ENCODE measurements at places on chromosomes 12 and 14.

DNA sequence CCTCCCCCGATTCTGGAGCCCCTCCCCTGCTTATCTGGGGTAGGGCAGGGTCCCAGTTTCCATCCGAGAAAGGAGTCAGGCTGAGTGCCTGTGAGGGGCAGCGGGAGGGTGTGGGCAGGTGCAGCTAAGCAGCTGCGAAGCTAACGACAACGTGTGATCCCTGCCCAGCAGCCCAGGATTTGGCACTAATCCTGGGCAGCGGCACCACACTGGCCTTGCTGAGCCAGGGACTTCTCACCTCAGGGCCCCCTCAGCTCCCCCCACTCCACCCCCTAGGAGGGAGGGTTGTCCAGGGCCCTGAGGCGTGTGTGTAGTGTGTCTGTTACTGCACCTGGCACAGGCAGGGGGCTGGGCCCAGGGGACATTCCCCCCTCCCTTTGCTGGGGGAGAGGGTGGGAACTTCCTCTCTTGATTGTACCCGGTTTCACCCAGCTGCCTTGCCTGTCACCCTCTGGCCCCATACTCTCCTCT is 1.8 kb downstream of the SMIM41 start:
- no peak for DNase-seq

DNA sequence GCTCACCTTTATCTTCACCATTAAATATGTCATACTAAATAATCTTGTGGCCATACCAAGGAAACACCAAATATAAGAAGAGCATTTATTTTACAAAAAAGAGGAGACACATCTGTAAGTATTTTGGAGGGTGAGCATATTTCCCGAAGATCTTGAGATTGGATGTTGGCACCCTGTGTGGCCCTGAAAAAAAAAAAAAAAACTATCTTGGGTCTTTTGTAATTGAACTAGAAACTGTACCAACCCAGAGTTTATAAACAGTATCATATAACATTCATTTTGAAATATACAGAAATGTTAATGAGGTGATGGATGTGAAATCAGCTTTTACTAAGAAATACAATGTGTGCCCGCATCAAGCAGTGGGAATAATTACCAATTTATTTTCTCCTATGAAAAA is 104.0 kb upstream of the FRMD6 start:
- DNase-seq, result no peak

DNA sequence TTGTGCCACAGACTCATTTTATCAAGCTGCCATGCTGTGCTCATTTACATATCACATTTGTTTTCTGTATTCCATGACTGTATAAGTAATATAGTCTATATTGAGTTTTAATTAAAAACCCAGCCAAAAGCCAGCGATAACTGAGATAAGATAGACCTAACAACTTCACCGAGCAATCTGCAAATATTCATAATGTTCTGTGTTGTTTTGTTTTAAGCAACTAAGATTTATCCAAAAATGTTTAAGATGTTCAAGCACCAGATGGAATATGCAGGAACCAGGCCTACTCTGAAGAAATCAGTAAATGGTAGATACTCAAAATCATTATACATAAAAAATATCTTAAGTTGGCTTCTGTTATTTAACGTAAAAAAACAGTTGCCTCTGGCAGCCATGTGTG is 295.3 kb downstream of the ITPR2 start:
- no peak for DNase-seq

DNA sequence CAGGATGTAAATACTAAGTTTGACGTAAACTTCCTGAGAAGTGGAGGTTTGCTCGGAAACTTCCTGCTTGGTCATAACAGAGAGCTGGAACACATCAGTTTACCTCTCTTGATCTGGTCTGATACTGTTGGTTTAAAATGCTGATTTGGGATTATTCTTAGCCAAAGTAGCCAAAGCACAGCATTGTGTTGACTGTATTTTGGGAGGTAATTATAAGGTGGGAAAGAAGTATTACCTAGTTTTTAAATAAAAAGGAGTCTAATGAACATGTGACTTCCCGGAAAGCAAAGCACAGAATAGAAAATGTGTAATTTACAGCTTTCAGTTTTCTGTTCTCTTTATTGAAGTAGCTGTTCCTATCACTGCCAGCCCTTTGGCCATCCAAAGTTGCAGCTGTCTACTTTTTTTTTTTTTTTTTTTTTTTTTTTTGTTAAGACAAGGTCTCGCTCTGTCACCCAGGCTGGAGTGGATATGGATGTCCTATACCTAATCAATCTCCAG is 52.2 kb upstream of the SRP54 start:
- DNase-seq, result no peak

GRCh38 chr12:68331500-68331868 is 678 bp downstream of the MDM1 start:
- DNase-seq, result no peak

All from fibroblast of skin of left quadriceps (primary cell).